ENCODE measurements at places on chromosomes 11 and 22. TPM values are rescaled to one million over a fixed set of nuclear protein-coding genes. Genes with fewer than 3 reads are reported as not detected.

- no peak for DNase-seq
Measured at GRCh38 chr11:107722662-107723061, 10.8 kb upstream of the SLN start.

GRCh38 chr11:73168925-73169579 is 26.9 kb upstream of the FCHSD2 start:
- DNase-seq: peak; percentile 83

GRCh38 chr11:64229744-64230170 is 591 bp upstream of the DNAJC4 start:
- DNase-seq: no peak

DNA sequence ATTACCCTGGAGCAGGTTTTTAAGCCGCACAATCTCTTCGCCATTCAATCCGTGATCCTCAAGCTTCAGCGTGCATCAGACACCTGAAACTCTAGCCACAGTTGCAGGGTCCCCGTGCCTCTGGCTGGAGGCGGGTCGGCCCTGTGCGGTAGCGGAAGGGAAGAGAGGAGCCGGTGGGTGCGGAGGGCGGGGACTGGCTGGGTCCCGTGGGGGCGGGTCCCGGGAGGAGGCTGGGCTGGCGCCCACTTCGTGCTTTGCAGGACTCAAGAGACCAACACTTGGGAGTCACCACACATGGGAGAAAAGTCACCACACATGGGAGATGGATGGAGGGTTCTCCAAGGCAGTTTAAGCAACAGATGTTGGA is 772 bp downstream of the C22orf15 start:
- no peak for DNase-seq

DENND6B gene
- 16.9 TPM for total RNA-seq

TECTA gene
- total RNA-seq: 1.3 TPM

DNA sequence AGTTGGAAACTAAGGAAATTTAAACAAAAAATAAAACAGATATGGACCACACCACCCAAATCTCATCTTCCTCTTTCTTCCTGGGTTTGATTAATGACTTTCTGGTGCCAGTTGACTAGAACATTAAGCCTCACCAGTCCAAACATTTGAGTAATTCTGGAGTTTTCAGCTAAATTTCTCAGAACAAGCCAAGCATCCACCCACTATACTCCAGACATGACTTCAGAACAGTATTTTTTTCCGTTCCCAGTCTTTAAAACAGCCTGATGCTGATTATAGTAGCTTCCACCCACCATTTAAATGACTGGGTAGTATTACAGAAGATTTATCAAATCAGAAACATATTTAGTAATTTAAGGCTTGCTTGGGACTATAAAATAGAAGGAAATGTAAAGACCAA is 230.9 kb upstream of the UBASH3B start:
- no peak for DNase-seq

DNA sequence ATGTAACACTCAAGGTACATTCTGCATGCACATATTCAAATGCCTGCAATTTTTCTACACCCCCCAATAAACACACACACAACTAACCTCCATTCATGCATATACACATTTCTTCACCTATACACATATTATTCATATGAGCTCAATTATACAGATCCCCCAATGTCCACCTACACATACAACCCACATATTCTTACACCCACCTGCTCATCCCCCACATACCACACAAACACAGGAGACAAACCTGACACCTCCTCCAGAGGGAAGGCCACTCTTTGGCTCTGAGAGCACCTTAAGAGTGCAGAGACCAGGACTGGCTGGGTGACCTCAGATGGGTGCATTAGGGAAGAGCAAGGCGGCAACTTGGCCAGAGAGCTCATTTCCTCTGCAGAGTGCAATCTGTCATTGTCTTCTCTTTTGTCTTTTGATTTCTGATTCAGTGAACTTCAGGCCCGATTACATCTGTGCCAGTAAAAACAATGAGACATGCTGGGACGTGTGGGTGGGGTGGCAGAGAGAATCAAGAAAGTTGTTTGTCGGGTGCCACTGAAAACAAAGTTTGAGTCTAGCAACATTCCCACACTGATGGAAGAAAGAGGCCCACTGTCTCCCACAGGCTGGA is 208.4 kb downstream of the NXPE2 start:
- no peak for DNase-seq

MTFP1 gene
- 11.8 TPM for total RNA-seq

GRCh38 chr11:86294026-86294425 is 8.0 kb upstream of the HIKESHI start:
- DNase-seq: no peak

BTBD10 gene
- total RNA-seq: 31.8 TPM

DNA sequence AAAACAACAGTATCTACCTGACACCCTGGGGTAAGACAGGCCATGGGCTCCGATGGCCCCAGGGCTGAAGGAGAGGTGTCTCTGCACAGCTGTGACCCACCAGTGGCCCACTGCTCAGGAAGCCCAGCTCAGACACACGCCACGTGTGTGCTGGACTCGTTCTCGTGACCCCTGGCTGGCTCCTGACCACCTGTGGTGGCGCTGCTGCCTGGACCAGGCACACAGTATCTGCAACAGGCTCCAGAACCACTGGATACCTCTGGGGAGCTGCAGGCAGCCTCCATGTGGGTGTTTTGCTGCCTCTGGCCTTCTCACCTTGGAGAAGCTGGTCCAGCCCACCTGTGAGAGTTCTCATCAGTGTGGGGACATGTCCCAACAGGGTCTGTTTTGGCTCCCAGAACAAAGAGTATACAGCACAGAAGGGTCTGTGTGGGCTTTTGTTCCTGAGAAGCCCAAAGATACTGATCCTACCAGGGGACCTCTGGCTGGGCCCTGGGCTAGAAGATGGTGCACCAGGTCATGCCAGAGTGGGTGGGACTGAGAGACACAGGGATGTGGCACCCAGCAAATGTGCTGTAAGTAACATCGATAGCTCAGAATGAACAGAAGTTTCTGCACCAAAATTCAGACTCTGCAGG is 21.7 kb upstream of the SERPIND1 start:
- no peak for DNase-seq

- no peak for DNase-seq
Measured at GRCh38 chr11:95507794-95508193, 276.8 kb upstream of the SESN3 start.

OR51E1 gene
- not detected for total RNA-seq

- no peak for DNase-seq
Measured at GRCh38 chr11:59901306-59901705, 22.7 kb downstream of the OOSP3 start.

TMEM191B gene
- not detected for total RNA-seq

PDHX gene
- total RNA-seq: 33.4 TPM

- DNase-seq: no peak
Measured at GRCh38 chr11:35683728-35684339, 21.3 kb downstream of the TRIM44 start.

CCS gene
- 21.9 TPM for total RNA-seq

- no peak for DNase-seq
Measured at GRCh38 chr11:65185171-65185570, 3.4 kb downstream of the CAPN1 start.

GRCh38 chr22:39214383-39215069 is 30.3 kb downstream of the PDGFB start:
- no peak for DNase-seq

DNA sequence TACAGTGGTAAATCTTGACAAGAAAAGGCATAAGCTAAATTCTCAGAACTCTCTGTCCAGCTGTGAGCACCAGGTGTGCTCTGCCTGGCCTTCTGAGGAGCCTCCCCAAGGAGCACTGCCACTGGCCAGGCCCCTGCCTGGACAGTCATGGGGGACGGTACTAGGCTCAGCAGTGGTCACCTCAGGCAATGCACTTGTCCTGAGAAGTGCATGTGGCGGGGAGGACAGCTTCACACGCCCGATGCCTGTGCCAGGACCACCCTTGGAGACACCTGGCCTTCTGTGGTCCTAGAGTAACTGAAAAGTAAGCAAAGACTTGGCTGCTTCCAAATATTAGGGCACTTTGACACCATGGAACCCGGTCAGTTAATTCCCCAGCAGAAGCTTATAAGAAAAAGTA is 28.6 kb upstream of the SCGB1A1 start:
- DNase-seq: no peak

DNA sequence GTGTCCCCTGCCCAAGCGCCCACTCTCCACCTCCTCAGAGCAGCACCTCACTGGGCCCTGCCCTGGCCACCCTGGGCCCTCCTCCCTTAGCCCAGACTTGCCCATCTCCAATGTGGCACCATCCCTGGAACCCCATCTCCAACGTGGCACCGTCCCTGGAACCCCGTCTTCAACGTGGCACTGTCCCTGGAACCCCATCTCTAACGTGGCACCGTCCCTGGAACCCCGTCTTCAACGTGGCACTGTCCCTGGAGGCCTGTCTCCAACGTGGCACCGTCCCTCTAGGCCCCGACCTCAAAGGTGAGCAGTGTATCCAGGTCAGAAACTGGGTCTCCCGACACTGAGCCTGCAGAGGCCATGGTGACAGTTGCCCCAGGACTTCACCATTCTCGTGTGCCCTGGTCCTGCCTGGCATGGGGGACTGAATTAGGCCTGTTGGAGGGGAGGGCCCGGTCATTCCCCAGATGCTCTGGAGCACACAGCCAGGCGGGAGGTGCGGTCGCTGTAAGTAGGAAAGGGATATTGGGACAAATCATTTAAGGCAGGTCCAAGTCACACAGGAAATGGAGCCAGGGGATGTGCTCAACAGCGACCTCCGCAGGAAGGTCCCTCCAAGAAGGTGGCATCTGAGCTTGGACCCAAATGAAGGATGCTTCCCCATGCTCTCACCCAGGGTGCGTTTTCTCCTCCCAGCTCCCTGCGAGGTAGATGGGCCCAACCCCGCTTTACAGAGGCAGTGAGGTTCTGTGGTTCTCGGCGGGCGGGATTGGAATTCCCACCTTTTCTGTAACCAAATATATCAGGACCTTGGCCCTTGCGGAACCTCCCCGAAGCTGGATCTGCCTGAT is 2.4 kb upstream of the CTSD start:
- peak; percentile 51 for DNase-seq

DNA sequence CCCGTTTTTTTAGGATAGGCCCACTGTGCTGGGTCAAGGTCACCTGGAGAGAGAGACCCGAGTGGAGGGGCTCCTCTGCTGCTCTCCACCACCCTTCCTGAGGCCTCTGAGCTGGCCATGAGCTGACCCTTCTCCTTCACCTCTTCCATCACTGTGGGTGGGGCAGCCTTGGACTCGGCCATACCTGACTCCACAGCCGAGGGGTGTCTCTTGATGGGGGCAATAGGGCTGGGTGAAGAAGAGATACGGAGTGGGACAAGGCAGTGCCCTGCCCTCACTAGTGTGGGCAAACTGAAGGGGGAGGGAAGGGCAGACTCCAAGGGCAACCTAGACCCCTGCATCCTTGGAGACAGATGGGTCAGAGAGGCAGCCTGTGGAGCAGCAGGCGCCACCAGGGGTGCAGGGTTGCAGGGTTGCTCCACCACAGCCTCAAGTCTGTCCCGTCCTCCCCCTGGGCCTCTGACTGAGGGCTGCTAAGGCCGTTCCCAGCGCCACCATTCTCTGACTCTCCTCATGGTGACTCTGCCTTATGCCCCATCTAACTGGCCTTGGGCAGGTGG is 20.1 kb upstream of the NECTIN1 start:
- no peak for DNase-seq

SHISA8 gene
- total RNA-seq: 26.5 TPM

DNA sequence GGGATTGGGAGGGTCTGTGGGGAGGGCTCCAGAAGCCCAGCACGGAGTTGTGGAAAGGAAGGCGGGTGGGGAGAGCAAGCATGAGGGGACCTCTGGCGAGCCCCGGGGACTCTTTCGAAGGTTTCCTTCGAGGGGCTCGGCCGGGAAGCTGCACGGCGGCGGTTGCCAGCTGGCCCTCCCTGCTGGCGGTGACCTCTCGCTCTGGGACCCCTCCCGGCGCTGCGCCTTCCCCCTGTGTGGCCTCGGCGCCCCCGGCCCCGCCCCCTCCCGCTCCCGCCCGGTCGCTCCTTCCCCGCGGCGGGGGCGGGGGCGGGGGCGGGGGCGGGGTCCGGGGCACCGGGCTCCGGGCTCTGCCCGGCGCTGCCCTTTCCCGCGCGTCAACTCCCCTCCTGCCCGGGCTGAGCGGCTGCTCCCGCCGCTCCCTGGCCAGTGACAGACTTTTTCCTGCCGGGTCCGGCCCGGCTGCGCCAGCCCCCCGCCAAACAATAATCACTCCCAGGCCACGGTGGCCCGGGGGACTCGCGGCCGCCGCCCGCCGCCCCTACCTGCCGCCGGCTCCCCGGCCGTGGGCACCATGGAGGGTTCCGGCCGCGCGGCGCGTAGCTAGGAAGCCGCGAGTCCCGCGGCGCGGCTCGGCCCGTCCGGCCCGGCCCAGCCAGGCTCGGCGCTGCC is 941 bp downstream of the CLCF1 start:
- no peak for DNase-seq

MAPK8IP2 gene
- total RNA-seq: 25.3 TPM

SLC22A6 gene
- total RNA-seq: not detected

DNA sequence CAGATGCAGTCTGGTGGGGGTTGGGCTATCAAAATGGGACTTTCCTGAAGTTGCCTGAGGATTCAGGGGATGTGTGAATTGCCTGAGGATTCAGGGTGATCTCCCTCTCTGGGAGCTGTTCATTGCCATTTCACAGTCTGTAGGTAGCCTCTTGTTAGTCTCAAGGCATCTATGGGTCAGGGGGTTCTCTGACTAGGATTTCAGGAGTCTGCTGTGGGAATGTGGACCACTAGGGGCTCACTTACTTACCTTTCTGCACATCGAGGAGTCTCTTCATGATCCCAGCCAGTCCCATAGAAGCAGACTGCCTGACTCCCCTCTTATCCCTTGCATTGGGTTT is 54.0 kb downstream of the KCNQ1OT1 start:
- DNase-seq: no peak

- no peak for DNase-seq
Measured at GRCh38 chr11:70888061-70888460, 364.3 kb downstream of the SHANK2 start.

GRCh38 chr11:118607401-118608359 is at the start of gene PHLDB1:
Gene PHLDB1 (plus strand): TSS chr11:118607615. CDS start chr11:118613837, 6,222 bp downstream.
- DNase-seq: peak; percentile 64

GRCh38 chr22:35910003-35910769 is 118.4 kb downstream of the RBFOX2 start:
- DNase-seq: no peak

DNA sequence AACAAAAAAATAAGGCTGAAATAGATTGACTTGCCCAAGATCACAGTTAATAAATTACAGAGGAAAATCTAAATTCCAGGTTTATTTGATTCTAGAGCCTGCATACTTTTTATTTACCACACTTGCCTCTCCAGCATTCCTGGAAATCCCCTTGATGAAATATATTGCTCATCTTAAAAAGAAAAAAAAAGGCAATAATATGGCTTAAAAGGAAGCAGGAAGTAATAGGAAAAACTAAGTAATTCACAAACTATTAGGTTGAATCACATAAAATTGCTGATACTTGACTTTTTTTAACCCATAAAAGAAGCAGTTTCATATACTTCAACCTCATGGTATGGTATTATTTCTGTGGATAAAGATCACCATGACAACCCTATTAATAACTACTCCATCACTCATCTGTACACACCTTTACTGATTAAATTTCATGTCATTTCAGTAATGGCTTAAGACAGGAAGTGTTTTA is 52.9 kb downstream of the COPB1 start:
- no peak for DNase-seq

- no peak for DNase-seq
Measured at GRCh38 chr22:36873614-36874308, 13.0 kb downstream of the NCF4 start.

GRCh38 chr11:58574881-58575280 is 775 bp downstream of the LPXN start:
- DNase-seq: no peak
